ENCODE measurements at places on chromosomes 2 and 18.

DNA sequence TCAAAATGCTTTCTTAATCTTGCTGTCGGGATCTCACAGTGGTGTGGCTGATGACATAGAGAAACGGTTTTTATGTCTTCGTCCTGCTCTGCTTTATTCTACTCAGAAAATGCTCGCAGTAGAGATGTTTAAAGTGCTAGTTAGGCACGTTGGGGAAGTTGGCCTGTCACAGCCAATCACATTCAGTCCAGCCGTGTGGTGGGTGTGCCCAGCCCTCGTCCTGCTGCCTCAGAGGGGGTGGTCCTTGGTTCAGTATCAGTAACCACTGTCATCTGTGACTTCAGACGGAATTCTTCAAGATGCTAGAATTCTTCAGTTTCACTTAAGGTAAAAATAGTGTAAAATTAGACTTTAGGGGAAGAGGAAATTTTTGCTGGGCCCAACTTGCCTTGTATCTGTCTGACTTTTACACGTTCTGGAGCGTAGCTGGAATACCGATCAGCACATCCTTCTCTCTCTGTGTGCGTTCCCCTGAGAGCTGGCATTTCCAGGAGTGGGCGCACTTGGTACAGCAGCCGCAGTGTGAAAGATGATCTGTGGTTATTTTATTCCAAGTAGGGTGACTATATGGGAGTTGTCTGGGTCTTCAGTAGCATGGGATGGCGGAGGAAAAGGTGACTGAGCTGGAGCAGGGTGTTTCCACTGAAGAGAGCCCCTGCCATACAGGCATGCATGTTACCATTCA is 18.5 kb downstream of the TRAF3IP1 start:
- no peak for DNase-seq

- DNase-seq: no peak
Observed at GRCh38 chr2:56523816-56524215, 340.0 kb downstream of the CCDC85A start.

- DNase-seq: no peak
Observed at GRCh38 chr2:35228584-35228983, 1127.0 kb upstream of the CRIM1 start.

DNA sequence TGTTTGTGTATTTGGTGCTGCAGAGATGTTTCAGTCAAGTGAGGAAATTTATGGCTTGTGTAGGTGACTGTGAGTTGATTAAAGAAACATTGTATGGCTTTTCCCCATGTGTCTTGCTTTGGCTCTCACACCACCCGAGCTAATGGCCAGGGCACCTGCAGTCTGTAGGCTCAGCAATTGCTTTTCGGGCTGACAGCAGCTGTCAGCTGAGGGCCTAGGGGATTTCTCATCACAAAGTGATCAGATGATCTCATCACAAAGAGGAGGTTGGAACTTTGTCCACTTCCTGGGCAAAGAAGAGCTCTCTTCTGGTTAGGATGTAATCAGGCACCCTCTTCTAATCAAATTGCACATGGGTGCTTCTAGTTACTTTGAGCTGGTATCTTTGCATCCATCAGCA is 632.2 kb downstream of the SLC4A3 start:
- DNase-seq: no peak

- no peak for DNase-seq
Observed at GRCh38 chr18:62715759-62716615, 646 bp downstream of the PHLPP1 start.

DNA sequence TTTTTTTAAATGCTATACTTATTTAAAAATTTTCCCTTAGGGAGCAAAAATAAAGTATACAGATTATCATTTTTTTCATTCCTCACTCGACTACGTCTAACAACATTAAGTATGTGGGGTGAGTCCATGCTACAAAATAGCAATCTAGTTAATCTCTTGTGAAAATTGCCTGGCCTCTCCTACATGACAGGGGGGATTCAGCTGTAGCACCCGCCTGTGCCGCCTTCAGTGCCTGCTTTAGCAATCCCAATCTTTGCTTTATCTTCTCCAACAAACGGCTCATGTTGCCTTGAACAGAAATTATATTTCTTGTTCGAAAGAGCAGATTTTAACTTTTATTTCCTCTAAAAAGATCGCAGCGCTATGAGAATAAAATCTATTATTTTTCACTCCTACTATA is 2.4 kb upstream of the SOX11 start:
- no peak for DNase-seq

DNA sequence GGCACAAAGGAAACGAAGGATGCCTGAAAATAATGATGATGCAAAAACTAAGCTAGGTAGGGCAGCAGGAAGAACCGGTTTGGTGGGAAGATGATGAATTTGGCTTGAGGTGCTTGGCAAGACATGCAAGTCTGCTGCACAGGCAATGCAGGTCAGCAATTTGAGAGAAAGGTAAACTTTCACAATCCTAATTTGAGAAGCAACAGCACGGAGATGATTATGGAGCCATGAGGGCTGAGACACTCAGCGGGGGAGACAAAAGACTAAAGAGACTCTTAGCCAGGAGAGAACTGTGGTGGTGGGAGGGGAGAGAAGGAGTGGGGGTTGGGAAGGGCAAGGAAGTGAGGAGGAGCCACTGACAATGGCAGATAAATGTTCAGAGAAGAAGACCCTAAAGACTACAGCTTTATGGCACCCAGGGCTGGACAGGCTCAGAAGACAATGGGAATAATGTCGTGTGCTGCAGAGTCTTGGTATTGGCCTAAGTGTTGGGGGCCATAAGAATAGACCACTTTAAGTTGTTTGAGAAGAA is 19.4 kb upstream of the RNF149 start:
- no peak for DNase-seq

- DNase-seq: no peak
Observed at GRCh38 chr2:10560626-10561025, 112.5 kb upstream of the ODC1 start.

- DNase-seq: no peak
Observed at GRCh38 chr18:32669549-32670165, 103.2 kb downstream of the KLHL14 start.

DNA sequence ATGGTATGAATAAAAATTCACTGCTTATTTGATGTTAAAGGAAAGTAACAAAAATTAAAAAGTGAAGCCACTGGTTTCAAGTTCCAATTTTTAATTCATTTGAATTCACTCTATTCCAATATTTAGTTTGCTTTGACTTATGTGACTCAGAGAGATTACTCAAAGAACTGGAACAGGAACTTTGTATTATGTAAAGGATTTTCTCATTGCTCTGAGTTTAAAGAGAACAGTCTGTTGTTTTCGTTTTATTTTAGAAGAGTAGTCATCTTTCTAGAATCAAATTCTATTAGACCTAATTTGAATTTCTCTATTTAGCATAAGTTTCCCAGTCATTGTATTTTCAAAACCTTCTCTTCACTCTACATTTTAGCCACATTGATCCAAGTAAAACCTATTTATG is 300.1 kb upstream of the SLC8A1 start:
- DNase-seq: no peak

GRCh38 chr2:70141902-70142589 is 48.8 kb downstream of the C2orf42 start:
- no peak for DNase-seq

Measured in SIG-M5 (cell line).